Ecto neural progenitor cell (in vitro differentiated cells): ENCODE measurements at places on chromosomes 3 and 15.

GRCh38 chr15:78351539-78351938 is 11.4 kb downstream of the CRABP1 start:
- no peak for DNase-seq

- no peak for DNase-seq
Measured at GRCh38 chr3:146589899-146590508, 15.1 kb downstream of the PLSCR5 start.

DNA sequence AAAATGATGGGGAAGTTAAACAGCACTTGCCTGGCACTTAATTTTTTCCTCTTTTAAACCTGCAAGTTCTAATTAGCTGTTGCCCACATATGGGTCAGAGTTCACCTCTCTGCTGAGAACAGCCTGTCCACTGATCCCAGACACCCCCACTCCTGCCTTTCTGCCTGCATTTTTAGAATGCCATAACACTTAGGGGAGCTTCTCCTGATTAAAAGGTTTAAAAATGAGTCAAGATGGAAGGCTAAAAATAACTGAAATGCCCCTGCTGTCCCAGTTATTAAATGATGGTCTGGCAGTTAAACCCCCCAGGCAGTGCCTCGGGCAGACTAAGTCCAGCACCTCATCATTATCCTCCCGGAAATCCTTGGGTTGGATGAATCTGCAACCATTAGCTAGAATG is 913.6 kb upstream of the ARPP21 start:
- no peak for DNase-seq

- DNase-seq: peak; percentile 70
Measured at GRCh38 chr3:8555113-8555661, 53.6 kb downstream of the LMCD1 start.

GRCh38 chr15:60297047-60297446 is 100.7 kb downstream of the ANXA2 start:
- no peak for DNase-seq

DNA sequence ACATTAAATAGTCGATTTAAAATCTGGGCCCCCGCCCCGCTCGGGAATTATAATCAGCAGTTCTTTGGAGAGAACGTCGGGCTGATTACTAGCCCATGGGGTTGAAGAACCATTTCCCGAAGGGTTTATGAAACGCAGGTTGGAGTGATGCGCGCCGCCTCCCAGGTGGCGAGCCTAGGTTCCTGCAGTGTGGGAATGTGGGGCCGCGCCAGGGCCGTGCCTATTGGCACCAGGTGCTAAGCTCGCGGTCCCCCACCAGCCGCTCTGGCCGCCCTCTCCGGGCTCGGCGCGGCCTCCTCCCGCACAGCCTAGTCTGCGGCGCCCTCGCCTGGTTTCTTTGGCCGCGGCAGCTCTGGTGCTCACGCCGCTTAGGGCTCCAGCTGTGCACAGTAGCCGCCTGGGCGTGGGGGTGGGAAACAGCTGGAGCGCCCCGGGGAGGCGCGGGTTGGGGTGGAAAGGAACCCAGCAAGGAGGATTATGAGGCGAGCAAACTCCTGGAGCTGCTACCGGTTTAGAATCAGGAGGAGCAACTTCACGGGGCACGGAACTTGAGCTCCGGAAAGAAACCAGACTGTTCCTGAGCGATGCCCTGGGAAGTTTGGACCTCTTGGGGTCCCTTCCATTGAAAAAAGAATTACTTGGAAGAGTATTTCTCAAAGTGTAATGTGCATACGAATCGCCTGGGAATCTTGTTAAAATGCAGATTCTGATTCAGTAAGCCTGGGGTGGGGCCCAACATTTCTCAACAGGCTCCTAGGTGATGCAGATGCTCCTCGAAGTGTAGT is 5.6 kb upstream of the MECOM start:
- DNase-seq: peak; percentile 88

DNA sequence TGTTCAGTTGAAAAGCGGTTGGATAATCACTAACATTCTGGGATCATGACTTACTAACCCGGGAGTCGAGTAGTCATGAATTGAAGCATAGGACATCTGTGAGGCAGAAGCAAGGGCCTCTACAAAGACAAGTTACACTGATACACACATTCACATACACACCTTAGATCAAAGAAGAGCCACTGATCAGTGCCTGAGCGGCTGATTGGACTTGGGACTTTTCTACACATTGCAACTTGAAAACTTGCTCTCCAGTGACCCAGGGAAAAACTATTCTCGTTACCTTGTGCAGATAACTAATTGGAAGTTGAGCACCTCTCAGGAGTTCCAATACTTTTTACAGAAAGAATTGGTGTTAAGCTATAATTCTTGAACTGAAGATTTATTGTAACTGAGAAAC is 206.0 kb downstream of the CDIN1 start:
- DNase-seq: no peak

GRCh38 chr3:51498876-51499738 is 708 bp downstream of the DCAF1 start:
- peak; percentile 96 for DNase-seq

DNA sequence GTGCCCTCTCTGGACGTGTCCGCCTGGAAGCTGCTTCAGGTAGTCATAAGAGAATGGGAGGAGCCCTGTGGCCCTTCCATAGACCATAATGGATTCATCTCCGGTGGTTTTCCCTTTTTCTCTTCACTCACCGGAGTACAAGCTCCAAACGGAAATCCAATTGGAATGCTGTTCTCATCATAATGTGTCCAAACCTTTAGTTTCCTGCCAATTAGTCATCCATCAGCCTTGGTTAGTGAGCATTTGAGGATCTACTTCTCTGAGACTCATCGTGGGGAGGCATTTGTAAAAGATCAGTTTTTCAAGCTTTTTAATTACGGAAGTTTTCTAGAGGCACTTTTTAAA is 34.9 kb downstream of the ABHD2 start:
- DNase-seq: no peak

- DNase-seq: no peak
Measured at GRCh38 chr15:57728436-57728835, 21.9 kb downstream of the POLR2M start.

DNA sequence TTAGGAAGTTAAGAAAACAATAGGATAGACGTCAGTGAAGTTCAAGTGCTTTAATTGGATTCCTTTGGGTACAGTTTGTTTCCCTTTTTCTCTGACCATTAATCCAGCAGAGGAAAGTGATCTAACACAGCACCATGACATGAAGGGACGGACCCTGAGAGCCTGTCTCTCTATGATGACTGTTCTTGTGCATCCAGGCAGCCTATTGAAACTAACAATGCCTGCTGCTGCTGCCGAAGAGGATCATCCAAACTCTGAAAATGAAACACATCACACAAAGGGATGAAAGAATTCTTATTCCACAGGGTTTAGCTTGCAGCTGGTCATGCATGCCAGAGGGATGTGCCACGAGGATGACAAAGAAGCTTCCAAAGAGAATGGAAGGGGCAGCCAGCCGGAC is 75.5 kb downstream of the ZBTB20 start:
- DNase-seq: no peak

- DNase-seq: no peak
Measured at GRCh38 chr3:152051501-152052404, 178.3 kb downstream of the SUCNR1 start.

DNA sequence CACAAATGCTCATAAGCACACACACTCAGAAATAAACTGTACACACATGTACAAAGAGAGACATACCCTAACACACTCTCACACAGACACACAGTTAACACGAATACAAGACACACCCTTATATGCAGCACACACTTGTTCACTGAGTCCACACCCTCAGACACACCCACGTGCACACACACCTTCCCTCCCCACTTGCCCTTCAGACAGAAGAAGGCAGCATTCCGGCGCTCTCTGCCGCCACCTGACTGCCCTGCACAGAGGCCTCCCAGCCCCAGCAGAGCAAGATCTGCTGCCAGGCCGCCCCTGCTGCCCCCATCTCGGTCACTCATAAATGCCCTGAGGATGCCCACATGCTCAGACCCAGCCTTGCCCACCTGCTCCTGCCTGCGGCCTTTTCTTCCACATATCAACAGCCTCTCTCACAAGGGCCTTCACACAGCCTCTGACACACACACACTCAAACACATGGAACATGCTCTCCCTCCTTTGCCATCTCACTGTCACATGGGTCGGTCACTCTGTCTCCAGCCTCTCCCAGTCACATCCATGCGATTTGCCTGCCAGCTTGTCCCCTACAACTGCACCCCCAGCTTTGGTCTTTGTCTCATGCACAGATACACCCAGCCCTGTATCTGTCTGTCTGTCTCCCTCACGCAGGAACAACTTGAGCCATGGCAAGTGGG is 71.1 kb downstream of the EPHB3 start:
- no peak for DNase-seq

GRCh38 chr3:184058029-184058428 is 5.2 kb downstream of the HTR3C start:
- no peak for DNase-seq

- no peak for DNase-seq
Measured at GRCh38 chr3:49161197-49161596, 4.9 kb downstream of the CCDC71 start.

- DNase-seq: no peak
Measured at GRCh38 chr15:94395640-94396039, 164.3 kb downstream of the MCTP2 start.

DNA sequence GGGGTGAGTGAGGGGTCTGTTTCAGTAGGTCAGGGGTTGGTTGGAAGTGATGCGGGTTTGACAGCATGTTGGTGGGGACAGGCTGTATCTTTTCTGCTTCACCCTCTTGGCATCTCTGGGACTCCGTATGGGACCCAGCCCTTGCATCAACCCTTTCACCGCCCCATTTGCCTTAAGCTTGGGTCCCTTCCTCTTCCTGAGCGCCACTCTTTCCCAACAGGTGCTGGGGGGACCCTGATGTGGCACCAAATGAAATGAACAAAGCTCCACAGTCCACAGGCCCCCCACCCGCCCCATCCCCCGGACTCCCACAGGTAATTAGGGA is 1.1 kb downstream of the EIF4G1 start:
- no peak for DNase-seq

GRCh38 chr15:90593499-90594158 is 63.9 kb downstream of the CRTC3 start:
- DNase-seq: no peak

DNA sequence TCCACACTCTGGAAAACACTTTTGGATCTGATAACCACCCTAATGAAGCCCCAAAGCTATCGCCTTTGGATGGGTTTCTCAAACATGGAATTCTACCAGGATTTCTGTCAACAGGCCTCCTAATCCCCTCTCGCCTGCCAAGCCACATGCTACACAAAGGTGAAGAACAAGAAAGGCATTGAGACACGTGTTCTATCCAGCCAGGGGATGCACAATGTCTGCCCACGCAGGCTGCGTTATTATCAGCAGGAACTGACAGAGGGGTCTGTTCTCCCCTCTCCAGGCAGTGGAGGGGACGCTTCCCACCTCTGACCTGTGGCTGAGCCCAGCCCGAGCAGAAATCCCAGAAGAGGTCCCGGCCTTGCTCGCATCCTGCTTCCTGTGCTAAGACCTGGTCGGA is 45.4 kb upstream of the THBS1 start:
- no peak for DNase-seq

- DNase-seq: no peak
Measured at GRCh38 chr15:86506401-86506800, 426.7 kb downstream of the AGBL1 start.

DNA sequence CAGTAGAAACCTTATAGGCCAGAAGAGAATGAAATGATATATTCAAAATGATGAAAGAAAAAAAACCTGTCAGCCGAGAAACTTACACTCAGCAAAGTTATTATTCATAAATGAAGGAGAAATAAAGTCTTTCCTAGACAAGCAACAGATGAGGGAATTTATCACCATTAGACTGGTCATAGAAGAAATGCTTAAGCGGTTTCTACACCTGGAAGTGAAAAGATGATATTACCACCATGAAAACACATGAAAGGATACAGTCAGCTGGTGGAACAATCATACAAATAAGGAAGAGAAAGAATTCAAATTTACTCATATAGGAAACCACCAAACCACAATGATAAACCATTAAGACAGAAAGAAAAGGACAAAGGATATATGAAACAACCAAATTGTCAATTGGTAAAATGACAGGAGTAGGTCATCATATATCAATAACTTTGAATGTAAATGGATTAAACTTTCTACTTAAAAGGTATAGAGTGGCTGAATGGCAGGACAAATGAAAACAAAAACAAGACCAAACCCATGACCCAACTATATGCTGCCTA is 29.9 kb upstream of the PRR23C start:
- DNase-seq: no peak

DNA sequence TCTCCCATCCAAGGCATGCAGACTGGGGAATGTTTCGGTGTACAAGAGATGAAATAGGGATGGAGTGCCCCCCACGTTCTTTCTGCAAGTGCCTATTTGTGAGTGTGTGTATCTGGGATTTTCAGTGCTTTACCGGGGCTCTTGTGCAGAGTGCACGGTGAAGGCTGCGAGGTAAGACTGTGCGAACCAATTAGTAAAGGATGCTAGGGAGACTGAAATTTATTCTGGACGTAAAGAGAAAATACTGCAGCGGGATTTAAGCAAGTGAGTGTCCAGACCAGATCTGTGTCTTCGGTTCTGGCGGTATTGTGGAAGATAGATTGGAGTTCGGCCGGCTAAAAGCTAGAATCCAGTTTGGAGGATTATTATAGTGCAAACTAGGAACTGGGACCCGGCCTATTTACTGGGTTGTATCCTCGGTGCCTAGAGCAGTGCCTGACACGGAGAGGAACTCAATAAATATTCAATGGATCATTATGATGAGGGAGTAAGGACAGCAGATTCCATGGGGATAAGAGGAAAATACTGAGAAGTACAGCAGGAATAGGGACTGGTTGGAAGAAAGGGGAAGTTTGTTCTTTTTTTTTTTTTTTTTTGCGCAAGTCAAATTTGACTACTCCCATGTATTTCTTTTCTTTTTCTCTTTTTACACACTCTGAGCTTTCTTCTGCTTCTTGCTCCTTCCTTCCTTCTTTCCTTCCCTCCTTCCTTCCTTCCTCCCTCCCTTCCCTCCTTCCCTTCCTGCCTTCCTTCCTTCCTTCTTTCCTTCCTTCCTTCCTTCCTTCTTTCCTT is 580 bp upstream of the MAGEF1 start:
- no peak for DNase-seq

- no peak for DNase-seq
Measured at GRCh38 chr15:52006702-52007340, 12.2 kb upstream of the MAPK6 start.
